ENCODE measurements at places on chromosomes 2 and 18.

- DNase-seq: no peak
Observed at GRCh38 chr2:73255907-73256617, 22.0 kb downstream of the CCT7 start.

GRCh38 chr2:73827018-73827417, 1.7 kb upstream of the STAMBP start:
- no peak for DNase-seq

DNA sequence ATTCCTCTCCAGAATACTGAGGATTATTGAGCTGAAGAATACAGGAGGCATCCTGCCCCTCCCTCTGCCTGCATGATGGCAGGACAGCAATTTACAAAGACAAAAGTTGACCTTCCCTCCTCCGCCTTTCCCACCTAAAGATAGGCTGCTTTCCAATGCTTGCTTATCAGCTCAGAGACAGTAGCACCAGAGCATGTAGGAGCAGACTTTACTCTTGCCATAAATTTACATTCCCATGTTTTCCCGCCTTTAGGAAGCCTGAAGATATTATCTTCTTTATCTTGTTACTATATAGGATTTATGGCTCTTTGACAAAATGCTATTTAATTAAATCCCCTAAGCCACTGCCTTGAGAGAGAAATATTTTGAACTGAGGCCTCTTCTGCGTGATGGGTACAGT, 135.6 kb upstream of the HNMT start:
- no peak for DNase-seq

GRCh38 chr2:41420219-41420618, 627.6 kb upstream of the PKDCC start:
- DNase-seq: no peak

- DNase-seq: no peak
Observed at GRCh38 chr2:100900156-100900795, 80.3 kb downstream of the NPAS2 start.

GRCh38 chr18:39341129-39341528, 1775.5 kb upstream of the CELF4 start:
- no peak for DNase-seq

- DNase-seq: no peak
Observed at GRCh38 chr2:59961746-59962145, 591.7 kb downstream of the BCL11A start.

DNA sequence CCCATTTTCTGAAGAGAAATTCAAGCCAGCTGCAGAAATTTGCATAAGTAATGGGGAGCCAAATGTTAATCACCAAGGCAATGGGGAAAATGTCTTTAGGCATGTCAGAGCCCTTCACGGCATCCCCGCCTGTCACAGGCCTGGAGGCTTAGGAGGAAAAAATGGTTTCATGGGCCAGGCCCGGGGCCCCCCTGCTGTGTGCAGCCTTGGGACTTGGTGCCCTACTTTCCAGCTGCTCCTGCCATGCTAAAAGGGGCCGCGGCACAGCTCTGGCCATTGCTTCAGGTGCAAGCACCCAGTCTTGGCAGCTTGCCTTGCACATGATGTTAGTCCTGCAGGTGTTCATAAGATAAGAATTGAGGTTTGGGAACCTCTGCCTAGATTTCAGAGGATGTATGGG, 1235.7 kb downstream of the DPP10 start:
- no peak for DNase-seq

- DNase-seq: no peak
Observed at GRCh38 chr2:150012986-150013385, 425.4 kb upstream of the MMADHC start.

GRCh38 chr18:74078257-74078656, 69.4 kb downstream of the FBXO15 start:
- DNase-seq: no peak

- peak; percentile 27 for DNase-seq
Observed at GRCh38 chr2:207473049-207473930, 56.5 kb upstream of the CREB1 start.

GRCh38 chr18:54389143-54389505, 31.4 kb downstream of the C18orf54 start:
- no peak for DNase-seq

DNA sequence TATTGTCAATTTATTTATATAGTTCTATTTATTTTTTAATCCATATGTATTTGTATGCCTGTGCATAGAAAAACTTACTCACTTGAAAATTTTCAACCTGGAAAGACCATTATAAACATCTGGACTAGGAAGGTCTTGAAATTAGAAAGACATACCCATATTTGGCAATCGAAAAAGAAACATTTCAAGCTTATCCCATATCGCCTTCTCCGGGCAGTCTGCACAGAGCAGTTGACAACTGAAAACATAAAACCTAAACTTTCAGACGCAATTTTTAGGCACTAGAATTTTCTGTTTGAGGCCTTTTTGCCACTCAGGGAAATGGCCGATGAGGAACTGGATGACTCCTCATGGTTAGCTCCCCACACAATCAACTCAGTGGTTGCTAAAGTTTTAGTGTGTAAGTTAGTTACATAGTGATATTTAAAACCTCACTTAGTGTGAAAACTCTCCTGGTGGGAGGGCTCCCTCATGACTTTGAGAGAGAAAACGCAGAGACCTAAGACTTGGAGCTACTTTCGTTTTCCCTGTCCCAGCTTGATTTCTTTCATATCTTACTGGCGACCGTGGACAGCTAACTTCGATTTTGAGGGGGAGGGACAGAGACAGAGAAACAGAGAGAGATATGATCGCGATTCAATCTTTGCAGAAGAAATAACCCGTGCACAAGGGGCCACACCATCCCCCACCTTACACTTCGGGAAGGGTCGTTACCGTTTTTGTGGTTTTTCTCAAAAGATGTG, 3.2 kb upstream of the HOXD12 start:
- no peak for DNase-seq

DNA sequence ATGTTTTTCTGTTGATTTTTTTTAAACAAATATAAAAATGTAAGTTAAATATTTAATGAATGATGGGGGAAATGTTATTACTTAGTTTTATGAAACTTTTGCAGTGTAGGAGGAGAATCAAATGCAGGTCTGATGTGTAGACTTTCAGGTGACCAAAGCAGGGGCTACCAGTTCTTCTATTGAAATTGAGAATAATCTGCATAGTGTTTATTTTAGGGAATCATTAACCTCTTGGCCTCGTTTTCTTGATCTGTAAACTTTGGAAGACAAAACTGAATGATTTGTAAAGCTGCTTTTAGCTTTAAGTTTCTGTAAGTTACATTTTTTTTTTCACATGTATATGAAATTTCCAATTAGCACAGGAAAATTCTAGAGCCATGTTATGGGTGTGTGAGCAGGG, 99.2 kb downstream of the R3HDM1 start:
- DNase-seq: no peak

DNA sequence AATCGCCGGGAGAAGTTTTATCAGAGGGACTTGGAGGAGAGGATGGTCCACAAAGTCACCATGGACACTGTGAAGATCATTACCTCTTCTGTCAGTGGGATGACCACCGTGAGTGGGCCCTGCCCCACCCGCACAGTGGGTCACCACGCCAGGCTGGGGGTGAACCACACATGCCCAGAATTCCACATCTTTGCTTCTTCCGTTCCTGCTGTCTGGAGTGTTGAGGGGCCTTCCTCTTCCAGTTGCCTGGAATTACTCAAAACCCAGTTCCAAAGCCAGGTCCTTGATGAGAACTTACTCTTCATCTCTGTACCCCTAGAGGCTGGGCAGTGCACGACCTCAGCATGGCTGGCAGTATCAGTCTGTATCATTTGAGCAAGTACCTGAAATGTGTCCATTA, 22.1 kb downstream of the MROH2A start:
- no peak for DNase-seq

DNA sequence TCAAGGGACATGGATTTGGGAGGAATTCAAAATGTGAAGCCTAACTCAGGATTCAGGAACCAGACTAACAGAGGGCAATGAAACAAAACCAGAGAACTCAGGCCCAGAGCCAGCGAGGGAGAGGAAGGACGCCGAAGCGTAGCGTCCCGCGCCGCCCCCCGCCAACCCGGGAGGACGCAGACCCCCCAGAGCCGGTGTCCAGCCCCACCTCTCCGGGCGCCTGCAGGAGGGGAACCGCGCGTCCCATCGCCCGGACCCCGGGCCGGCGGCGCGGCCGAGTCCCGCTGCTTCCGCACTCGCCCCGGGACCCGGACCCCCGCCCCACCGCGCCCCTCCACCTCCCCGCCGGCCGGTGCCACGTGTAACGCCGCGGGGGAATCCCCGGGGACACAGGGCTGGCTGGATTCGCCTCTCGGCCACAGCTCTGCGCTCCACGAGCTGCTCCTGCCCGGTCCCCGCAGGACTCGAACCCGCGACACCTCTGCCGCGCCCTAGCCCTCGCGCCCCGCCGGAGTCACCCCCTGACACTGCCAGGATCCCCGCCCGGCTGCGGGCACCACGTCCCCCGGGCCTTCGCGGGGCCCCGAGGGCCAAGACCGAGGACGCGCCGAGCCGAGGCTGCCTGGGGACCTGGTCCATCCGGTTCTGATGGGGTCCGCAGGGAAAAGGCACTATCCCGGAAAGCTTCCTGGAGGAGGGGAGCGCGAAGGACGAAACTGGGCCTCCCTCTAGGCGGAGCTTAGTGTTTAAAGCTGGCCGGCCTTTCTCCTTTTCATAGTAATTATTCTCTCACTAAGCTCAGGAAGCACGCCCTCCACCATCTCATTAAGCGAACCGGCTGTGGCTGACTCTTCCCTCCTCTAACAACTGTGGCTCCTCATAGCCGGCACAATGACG, 40.4 kb upstream of the FAM124B start:
- DNase-seq: no peak

DNA sequence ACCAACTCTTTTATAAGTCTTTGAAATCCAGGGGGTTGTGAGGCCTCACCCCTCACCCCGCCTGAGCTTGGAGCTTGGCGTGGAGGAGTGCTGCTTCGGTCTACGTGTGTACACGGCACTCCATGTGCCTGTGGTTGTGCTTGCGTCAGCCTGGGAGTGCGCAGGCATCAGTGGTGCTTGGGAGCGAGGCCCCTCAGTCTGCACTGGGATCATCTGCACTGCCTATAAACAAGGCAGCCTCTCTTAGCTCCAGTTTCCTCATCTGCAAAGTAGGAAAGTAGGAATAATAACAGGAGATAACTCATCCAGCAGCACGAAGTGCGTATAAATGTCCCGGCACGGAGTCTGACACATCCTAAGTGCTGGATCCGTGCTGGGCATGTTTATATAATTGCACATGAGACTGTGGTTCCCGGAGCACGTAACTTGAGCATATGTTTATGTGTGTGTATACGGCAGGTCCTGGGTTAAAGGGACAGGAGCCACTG, 1.2 kb downstream of the GYPC start:
- peak; percentile 53 for DNase-seq

GRCh38 chr2:106857882-106858478, 28.0 kb downstream of the ST6GAL2 start:
- DNase-seq: no peak

DNA sequence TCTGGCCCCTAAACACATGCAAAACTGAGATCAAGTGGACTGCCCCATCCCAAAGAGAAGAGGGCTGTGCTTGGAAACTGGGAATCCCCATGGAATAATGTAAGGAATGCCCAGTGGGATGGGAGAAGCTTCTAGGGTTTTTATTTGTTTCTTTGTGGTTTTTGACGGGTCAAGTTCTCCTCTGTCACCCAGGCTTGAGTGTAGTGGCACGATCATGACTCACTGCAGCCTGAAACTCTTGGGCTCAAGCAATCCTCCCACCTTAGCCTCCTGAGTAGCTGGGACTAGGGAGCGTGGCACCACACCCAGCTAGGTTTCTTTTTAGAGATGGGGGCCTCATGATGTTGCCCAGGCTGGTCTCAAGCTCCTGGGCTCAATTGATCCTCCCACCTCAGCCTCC, 101.7 kb upstream of the ZSWIM2 start:
- DNase-seq: no peak

- no peak for DNase-seq
Observed at GRCh38 chr2:71610671-71611070, 157.3 kb downstream of the DYSF start.

GRCh38 chr2:70526126-70526525, 27.5 kb downstream of the TGFA start:
- DNase-seq: no peak

DNA sequence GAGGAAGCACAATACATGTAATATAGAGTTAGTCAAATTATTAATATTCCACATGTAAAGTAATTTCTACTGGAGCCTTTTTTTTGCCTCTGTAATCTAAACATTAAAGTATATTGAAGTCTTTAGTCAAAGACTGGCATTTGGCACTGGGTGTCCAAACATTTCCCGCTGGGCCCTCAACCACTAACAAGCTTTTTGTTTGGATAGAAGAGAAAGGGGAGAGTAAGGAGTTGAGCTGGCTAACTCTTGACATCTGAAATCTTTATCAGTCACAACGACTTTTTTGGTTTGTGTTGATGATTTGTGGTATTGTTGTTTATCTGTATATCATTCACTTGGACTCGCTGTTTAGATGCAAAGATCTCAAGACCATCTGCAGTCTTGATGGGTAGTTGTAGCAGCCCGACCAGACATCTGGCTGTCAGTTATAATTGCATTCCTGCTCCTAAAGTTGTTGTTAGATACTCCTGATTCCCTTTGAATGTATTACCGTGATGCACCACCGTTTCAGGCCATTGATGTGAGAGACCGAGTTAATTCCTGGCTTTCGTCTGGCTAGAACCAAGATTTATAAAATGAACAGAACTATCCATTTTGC, 379.6 kb downstream of the MTX2 start:
- DNase-seq: no peak

DNA sequence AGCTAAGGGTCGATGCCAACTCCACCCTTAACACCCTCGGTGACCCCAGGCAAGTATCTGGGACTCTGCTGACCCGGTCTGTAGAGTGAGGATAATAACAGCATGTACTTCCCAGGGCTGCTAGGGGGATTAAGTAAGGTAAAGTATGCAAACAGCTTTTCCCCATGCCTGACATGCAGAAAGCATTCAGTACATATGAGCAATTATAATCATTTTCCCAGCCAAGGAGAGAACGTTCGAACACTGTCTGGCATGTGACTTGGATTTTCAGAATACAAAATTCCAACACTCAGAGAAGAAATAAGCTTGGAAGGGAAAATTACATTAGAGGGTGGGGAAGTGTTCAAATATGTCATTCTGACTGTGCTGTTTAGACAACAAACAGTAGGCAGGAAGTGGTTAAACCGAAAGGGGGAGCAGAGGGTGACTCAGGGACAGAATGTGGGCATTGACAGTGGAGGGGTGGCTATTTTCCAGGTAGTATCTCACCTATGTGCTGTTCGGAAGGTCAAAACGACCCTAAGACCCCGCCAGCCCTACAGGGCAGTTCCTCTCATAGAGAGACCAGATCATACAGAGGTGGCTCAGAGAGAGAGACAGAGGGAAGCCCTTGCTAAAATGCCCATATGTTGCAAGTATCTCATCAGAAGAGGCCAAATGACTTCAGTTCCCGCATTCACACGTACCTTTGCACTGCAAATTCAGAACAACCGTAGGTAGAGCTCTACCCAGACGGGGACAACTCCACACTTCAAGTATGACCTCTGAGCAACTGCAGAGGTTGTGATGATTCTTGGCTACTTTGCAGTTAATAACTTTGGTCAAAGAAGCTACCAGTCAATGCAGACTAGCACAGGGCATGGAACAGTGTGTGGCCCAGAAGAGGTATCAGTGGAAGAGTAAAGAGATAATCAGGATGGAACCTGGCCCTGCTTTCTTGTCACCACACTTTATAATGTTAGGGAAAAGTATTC, 14.8 kb downstream of the ASPRV1 start:
- DNase-seq: peak; percentile 64

GRCh38 chr2:79511320-79511951, 1.4 kb upstream of the CTNNA2 start:
- no peak for DNase-seq

All from CD4-positive, alpha-beta T cell treated with Interleukin-6 for 4 hours (primary cell).